ENCODE measurements at places on chromosomes 5 and 9.

DNA sequence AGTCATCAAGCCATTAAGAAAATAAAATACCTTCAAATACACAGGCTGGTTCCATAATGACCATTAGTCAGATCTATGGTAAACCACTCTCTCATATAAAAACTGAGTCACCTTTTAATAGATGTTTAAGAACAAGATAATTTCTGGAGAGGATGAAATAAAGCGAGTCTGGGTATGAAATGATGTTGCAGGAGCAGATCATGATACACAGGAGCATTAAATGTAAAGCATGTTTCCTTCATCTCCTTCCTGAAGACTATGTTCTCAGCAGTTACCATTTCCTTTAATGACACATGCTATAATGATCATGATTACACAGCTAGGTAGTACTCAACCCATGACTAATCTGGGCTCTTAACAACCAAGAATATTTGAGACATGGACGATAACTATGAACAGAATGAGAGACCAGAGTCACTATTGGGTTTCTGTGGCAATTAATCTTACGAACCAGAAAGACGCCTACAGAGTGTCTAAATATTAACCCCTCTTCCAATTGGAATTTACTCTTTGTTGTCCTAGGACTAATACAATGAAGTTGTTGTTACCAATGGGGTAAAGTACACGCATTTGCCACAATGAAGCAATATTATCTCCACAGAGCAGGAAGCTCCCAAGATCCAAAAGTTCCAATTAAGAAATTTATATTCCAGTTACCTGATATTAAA lies 105.6 kb downstream of the NR6A1 start:
- DNase-seq, result no peak

- no peak for DNase-seq
Measured at GRCh38 chr9:93960221-93960970, 5.2 kb upstream of the BARX1 start.

GRCh38 chr9:126462617-126463016 lies 136.0 kb downstream of the MVB12B start:
- no peak for DNase-seq

GRCh38 chr9:33307067-33307466 lies 16.8 kb downstream of the NFX1 start:
- DNase-seq, result no peak

- DNase-seq, result no peak
Measured at GRCh38 chr5:149466457-149466972, 84.7 kb downstream of the CSNK1A1 start.

- DNase-seq, result no peak
Measured at GRCh38 chr9:123487944-123488548, 132.0 kb downstream of the CRB2 start.

- DNase-seq, result no peak
Measured at GRCh38 chr5:53010814-53011213, 21.7 kb downstream of the ITGA2 start.

- DNase-seq, result no peak
Measured at GRCh38 chr9:116274293-116274692, 120.7 kb downstream of the PAPPA start.

GRCh38 chr5:150777685-150778084 lies 872 bp upstream of the SMIM3 start:
- DNase-seq, result no peak

DNA sequence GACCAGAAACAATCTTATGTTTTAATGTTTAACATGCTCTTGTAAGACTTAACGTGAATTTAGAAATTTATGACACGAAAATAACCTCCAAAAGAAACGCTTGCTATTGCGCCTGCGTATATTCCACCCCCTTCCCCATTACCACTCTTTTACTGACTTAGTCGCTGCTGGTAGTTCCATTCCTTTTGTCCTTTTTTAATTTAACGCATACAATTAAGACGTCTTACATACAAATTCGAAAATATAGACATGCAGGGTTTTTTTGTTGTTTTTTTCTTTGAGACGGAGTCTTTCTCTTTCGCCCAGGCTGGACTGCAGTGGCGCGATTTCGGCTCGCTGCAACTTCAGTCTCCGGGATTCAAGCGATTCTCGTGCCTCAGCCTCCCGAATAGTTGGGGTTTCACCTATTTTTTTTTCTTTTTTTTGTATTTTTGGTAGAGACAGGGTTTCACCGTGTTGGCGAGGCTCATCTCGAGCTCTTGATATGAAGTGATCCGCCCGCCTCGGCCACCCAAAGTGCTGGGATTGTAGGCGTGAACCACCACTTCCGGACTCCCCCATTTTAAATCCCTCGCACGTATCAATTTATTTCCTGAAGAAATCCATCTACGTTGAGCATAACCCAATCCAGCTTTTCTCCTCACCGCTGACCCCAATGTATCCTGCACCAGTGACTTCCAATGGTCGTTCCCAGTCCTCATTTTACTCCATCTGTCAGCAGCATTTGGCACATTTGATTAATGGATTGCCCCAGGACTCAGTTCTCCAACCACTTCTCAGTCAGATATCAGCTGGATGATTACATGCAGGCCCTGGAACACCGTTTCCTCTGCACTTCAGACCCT lies 684 bp upstream of the MED7 start:
- peak; percentile 36 for DNase-seq

DNA sequence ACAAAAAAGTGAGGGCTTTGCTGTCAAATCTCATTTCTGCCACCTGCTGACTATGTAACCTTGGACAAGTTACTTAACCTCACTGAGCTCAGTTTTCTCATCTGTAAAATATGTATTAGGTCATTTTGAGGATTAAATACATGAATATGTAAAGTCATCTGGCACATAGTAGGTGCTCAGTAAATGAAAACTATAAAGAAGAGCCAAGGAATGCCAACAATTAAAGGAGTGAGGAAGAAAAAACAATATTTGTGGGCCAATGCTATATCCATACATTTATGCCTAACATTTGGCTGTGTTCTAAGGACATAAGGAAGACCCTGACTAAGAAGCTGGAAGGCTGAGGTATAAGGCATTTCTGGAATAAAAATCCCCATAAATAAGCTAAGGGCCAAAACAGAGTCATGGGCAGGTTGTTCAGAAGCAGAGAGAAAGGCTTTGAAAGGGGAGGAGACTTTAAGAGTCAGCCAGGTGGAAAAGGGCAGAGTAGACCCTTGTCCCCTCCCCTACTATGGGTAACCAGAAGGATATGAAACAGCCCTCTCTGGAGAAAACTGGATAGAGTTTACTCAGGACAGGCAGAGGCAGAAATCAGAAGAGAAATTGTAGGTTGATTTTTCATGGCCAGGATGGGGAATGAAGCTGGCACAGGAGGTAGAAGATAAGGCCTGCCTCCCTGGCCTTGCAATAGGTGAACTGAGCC lies 47.6 kb upstream of the SIL1 start:
- no peak for DNase-seq

GRCh38 chr5:50807661-50808060 lies 141.2 kb downstream of the PARP8 start:
- DNase-seq, result no peak

DNA sequence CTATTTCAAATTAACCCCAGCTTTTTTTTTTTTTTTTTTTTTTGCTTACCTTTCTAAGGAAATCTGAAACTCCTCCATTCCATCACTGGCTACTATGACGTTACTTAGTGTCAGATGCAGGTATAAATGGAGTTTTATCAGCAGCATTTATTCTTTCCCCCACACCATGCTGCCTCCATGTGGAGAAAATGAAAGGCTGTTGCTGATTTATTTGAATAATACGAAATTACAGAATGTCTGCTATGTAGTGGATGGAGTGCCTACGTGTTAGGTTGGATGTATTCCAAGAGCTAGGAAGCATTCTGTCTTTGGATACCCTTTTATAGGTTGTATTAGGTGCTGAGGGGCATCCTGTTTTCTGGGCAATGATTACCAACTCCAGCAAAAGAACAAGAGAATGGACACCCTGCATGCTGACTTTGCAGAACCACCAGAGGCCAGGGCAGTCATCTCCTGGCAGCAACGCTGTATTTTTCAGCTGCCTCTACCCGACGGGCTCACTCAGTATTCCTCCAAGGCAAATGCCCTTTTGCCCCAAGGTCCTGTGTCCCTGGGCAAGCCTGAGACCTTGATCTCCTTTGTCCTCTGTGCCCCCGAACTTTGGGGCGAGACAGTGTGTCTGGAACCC lies 199.5 kb downstream of the ALDH1A1 start:
- DNase-seq, result no peak

DNA sequence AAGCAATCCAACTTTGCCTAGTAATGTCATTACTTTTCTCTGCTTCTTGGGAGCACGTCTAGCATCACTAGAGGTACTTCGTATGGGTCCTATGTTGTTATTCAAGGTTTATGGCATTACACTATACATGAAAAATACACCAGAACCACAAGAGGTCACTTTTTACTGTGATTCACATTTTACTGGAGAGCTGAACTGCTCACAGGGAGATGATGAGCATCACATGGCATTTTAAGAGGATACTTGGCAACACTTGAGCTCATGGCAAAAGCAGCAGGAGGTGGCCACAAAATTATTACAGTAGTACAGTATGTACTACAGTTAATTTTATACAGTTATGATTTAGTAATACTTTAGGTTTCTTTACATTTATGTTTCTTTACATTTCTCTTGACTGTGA lies 223.4 kb downstream of the PARP8 start:
- no peak for DNase-seq

DNA sequence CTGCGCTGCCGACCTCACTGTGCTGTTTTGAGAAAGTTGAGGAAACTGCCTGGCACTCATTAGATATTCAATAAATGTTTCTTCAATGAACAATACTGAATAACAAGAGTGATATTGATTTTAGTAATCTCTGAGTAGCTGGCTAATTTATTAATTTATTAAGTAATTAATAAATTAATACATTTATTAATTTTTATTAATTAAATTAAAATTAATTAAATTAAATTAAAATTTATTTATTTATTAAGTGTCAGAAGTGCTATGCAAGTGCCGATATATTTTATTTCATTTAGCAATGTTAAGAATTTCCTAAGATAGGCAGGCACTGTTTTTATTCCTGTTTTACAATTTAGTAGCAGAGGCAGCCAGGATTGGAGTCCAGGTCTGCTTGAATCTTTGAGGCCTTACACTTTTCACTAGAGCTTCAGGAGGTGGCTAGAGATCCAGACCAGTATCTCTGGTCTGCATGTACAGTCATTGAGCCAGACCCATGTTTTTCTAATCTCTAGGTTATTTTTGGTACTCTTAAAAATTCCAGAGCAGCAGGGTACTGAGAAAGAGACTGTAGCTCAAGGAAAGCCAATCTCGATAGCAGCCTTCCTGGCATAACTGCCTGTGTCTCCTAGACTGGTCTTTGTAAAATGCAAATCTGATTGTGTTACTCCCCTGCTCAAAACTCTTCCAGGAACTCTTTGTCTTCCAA lies 109.2 kb downstream of the ARHGEF28 start:
- no peak for DNase-seq

GRCh38 chr9:89234205-89235067 lies 55.8 kb upstream of the SHC3 start:
- DNase-seq, result peak; percentile 39

GRCh38 chr5:115271295-115272050 lies 8.8 kb upstream of the PGGT1B start:
- no peak for DNase-seq

GRCh38 chr9:95023217-95024003 lies 294.1 kb downstream of the FANCC start:
- DNase-seq, result no peak

- no peak for DNase-seq
Measured at GRCh38 chr5:90398726-90399125, 10.8 kb downstream of the CETN3 start.

GRCh38 chr5:133968204-133968980 lies at the start of gene C5orf15:
C5orf15 (minus strand) TSS chr5:133968625; CDS start chr5:133968584, 41 bp downstream.
- DNase-seq, result peak; percentile 86

- DNase-seq, result no peak
Measured at GRCh38 chr9:132873403-132873802, 4.7 kb downstream of the AK8 start.

DNA sequence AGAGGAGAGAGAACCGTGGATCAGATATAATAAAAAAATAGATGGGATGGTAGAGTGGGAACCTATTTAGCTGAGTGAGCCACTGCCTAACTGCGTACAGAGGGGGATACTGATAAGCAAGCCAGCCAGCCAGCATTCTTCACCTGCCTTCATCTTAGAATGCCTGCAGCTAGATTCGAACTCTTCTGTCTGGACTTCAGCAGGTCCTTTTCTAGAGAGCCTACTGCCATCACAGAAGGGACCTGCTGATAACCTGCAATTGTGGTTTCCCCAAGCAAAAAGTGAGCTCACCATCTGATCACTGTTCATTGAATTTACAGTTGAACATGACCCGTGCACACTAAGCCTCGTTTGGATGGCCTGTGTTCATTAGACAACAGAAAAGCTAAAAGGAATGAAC lies 109.4 kb downstream of the CDC42SE2 start:
- DNase-seq, result no peak

DNA sequence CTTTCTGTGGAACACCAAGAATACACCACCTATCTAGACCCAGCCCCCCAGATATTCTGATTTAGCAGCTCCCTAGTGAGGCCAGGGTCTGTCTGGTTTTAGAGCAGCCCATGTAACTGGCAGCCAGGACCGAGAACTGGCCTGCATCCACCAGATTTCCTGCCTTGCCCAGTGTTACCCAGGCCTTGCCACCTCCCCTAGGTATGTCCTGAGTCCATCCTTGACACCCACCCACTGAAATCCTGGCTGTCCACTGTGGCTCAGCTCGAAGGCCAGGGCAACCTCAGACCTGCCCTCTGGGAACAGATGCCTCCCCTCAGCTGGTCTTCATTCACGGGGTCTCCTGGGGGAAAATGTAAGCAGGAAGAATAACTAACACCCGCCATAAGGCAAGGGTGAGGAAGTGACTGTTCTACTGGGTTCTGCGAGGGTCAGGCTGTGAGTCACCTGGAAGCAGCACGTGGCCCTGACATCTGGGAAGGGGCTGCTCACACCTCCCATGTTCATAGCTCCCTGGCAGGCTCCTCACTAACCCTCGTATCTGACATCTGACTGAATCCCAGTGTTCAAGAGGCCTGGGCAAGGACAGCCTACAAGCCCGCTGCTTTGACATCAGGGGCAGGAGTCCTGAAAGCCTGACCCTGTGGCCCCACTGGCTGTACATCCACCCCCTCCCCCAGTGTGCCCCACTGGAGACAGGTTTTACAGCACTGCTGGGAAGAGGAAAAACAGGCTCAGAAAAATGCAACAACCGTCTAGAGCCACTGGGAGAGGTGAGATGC lies 72.7 kb downstream of the SEMA4D start:
- no peak for DNase-seq

DNA sequence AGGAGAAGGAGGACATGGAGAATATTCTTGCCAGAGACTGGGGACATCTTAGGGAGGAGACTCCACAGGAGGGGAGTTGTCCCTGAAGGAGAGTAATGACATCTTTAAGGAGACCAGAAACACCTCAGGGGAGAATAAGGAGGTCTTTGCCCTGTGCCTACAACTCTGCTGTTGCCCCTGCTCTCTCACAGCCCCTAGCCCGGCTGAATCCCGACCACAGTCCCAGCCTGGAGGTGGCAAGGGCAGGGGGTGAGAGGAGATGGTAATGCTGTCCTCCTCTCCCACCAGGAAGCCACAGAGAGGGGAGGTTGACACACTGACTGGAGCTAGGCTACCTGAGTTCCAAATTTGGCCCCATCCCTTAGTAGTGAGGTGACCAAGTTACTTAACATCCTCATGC lies 30.2 kb upstream of the ENHO start:
- no peak for DNase-seq

GRCh38 chr5:110751902-110752762 lies 13.3 kb downstream of the SLC25A46 start:
- DNase-seq, result no peak
